NCI-H1092 (cell line): ENCODE measurements at places on chromosomes 2 and 18.

- DNase-seq = no peak
These were observed 36.0 kb upstream of the FZD5 start for GRCh38 chr2:207805566-207806226.

- DNase-seq = no peak
These were observed 80.0 kb downstream of the RHBDD1 start for GRCh38 chr2:226915846-226916360.

DNA sequence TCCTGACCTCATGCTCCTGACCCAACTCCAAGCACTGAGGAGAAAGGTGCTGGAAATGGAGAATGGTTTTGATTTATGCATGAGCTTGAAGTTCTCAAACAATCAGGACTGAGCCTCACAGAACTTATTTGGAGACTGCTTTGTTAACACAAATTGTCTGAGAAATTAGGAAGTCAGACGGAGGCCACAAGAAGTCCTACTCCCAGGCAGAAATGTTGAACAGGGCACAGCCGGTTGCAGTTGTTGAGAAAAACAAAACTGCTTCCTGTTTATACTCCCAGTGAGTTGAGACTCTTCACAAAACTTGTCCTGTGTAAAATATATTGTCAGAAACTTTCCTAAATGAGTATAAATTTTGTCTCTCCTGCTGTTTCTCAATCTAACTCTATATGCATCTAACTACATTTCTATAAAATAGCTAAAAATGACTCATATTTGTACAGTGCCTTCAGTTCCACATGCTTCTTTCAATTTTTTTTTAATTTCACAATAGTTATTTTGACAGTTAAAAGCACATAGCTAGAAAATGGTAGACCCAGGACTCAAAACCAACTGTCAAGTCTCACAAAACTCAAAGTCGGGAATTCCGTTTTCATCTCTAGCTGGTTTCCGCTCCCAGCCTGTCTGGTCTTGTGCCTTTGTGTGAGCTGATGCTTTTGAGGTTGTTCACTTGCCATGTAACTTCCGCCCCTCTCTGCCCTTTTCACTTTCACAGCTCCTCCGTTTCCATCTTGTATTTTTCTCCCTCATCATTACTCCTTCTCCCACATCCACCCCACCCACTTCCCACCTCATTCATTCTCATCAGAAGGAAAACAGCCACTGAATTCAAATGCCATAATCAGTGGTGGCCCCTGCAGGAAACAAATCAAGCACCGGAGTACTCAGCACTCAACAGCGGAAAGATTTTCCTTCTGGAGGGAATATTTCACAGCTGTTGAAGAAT is 215.0 kb downstream of the SUCLG1 start:
- no peak for DNase-seq

DNA sequence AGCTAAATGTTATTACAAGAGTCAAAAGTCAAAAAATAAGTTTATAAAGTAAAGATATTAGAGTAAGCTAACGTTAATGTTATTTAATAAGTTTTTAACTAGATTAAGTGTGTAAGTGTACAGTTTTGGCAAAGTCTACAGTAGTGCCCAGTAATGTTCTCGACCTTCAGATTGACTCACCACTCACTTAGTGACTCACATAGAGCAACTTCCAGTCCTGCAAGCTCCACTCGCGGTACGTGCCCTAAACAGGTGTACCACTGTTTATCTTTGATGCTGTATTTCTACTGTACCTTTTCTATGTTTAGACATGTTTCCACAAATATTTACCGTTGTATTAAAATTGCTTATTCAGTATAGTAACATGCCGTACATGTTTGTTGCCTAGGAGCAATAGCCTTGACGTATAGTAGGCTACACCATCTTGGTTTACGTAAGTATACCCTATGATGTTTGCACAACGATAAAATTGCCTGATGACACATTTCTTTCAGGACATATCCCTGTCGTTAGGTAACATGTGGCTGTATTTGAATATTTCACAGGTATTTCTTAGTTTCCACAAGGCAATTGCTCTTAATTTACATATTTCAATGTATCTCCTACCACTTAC is 1641.9 kb upstream of the PIK3C3 start:
- DNase-seq = no peak

DNA sequence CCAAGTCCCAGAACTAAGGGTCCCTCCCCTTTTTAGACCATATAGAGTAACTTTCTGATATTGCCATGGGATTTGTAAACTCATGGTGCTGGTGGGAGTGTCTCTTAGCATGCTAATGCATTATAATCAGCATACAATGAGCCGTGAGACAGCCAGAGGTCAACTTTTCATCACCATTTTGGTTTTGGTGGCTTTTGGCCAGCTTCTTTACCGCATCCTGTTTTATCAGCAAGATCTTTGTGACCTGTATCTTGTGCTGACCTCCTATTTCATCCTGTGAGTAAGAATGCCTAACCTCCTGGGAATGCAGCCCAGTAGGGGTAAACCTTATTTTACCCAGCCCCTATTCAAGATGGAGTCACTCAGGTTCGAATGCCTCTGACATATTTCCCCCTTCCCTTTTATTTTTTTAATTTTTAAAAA is 148.2 kb downstream of the PHLPP1 start:
- no peak for DNase-seq

- DNase-seq = no peak
These were observed 105.9 kb upstream of the AQP4 start for GRCh38 chr18:26971409-26971808.
